ENCODE measurements at places on chromosomes 5 and 9.

- DNase-seq = no peak
These were observed 27.6 kb downstream of the HNRNPH1 start for GRCh38 chr5:179595916-179596315.

- no peak for DNase-seq
These were observed 18.6 kb upstream of the NKD2 start for GRCh38 chr5:989961-990530.

DNA sequence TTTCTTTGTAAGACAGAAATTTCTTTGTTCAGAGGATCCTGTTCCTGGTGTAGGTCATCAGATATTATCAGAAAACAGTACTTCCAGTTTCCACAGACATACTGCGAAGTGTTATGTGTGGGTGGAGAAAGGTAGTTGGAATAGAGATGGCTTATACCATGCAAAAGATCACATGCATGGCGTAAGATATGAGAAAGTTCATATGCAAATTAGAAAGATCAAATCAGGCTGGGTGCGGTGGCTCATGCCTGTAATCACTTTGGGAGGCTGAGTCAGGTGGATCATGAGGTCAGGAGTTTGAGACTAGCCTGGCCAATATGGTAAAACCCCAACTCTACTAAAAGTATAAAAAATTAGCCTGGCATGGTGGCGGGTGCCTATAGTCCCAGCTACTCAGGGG is 65.2 kb upstream of the GLIS3 start:
- no peak for DNase-seq

GRCh38 chr9:91160181-91160580 is 201.5 kb downstream of the AUH start:
- DNase-seq = no peak

- no peak for DNase-seq
These were observed 236.0 kb upstream of the CDH18 start for GRCh38 chr5:20224046-20224445.

GRCh38 chr9:96566498-96567202 is 53.0 kb downstream of the CDC14B start:
- peak; percentile 82 for DNase-seq

GRCh38 chr5:27592231-27592630 is 553.8 kb upstream of the CDH9 start:
- no peak for DNase-seq

GRCh38 chr9:38371495-38371894 is 21.0 kb upstream of the ALDH1B1 start:
- no peak for DNase-seq

DNA sequence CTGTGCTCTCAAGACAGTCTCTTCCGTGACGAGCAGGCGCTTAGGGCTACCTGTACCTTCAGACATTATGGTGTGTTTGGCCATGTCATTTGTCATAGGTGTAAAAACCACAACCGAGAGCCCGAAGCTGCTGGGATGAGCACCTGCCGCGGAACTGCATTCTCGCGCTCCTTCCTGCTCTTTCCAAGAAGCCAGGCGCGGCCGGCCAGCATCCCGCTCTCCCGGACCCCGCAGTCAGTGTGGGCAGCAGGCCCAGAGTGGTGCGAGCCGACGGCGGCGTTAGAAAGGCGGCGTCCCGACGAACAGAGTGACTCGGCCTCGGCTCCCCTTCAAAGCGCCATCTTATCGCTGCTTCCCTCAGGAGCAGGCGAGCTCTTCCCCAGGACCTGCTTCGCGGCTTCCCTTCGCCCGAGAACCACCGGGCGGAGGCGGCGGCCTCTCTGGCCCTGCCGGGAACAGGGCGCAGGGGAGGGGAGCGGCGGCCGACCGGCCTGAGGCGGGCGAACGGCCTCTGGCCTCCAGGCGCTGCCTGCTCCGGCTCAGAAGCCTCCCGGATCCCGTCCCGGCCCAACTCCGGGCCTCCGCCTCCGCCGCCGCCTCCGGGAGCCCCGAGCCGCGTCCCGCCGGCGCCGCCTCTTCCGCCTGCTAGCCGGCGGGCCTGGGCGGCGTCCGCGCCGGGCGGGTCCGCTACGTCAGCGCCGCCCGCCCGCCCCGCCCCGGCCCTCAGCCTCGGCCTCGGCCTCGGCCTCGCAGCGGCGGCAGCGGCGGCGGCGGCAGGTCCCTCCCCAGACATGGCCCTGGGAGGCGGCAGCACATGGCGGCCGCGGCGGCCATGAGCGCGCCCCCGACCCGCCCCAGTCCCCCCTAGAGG is at the start of gene FAM120A:
Gene FAM120A, plus strand, starts transcription at position 741 of the 871 bp plus-strand sequence. CDS start 231 bp downstream, outside the sequence.
- peak; percentile 79 for DNase-seq

GRCh38 chr9:106467113-106467864 is 395.7 kb upstream of the ZNF462 start:
- no peak for DNase-seq

GRCh38 chr5:102737161-102737560 is 17.9 kb upstream of the PAM start:
- no peak for DNase-seq

DNA sequence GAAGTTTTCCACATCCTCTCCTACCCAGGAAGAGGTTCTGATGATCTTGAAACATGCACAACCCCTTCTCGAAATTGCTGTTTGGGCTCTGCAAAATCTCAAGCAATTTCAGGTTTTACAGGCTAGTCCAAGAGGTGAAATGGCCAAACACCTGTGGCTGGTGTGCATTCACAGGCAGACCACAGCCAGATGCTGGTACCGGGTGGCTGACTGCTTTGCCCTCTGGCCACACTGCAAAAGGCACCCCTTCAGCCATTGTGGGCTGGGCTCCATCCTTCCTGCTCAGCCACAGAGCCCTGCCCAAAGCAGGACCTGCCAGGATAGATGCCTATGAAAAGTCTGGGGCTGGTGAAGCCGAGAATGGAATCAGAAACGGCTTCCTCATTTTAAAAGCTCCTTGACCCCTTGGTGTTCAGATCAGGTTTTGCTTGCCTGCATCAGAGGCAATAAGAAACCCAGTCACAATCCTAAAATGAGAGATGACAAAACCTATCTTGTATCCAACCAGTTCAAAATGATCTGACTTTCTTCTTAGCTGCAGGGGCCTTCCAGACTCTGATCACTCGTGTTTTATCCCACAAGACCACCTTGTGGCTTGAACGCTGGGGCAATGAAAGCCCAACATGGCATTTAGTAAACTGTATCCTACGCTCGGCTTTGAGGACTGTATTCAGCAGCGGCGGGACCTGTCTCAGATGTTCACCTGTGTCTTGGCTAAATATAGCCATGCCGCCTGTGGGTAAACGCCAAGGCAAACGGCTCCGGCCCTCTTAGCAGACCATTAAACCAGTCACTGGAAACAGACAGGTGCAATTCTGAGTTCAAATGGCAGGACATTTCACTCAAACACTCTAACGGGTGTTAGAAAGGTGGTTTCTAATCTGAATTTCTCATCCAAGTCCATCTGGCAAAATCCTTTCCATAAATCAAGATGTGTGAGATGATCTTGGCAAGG is 49.6 kb downstream of the EPB41L4B start:
- DNase-seq = no peak

GRCh38 chr9:112535811-112536210 is 49.2 kb downstream of the KIAA1958 start:
- no peak for DNase-seq

- no peak for DNase-seq
These were observed 72.5 kb downstream of the AUH start for GRCh38 chr9:91289244-91289643.

DNA sequence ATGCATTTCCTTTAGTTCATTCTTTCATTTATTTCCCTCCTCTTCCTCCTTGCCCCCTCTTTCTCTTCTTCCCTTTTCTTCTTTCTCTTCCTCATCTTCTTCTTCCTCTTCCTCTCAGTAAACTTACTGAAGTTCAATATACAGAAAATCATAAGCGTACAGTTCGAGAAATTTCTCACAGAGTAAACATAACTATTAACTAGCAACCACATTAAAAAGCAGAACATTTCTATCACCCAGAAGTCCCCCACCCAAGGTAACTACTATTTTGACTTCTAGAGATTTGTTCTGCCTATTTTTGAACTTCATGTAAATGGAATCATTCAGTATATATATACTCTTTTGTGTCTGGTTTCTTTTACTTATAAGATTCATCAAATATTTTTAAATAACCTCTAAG is 48.2 kb downstream of the TNFAIP8 start:
- DNase-seq = no peak

GRCh38 chr9:81526587-81526986 is 162.8 kb downstream of the TLE1 start:
- DNase-seq = no peak

GRCh38 chr9:89408628-89409101 is 89.2 kb downstream of the SEMA4D start:
- DNase-seq = peak; percentile 69

DNA sequence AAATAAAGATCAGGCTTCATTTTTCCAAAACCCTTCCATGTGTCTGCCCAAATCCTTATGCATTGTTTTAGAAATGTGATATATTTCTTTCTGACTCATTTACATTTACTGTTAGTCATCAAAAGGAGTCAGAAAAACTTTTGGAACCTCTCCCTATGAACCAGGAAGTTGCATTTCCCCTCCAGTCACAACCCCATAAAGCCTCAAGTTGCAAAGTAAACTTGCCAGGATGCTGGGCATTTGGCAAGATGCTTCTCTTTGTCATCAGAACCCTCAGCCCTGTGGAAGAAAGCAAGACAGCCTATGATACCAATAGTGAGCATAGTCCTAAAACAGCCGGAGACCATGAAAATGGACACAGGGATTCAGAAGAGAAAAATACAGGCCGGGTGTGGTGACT is 84.2 kb downstream of the MUSK start:
- no peak for DNase-seq

Data from activated naive CD4-positive, alpha-beta T cell treated with Interleukin-2 at 50 U/mL for 16 hours (primary cell).